Left cardiac atrium (tissue), 4 donors: ENCODE measurements at places on chromosomes 1 and 21.

- no peak for DNase-seq
These were observed 29.1 kb downstream of the GPA33 start for GRCh38 chr1:167061073-167061464.

- no peak for DNase-seq
These were observed 17.7 kb downstream of the PLCH2 start for GRCh38 chr1:2493691-2494322.

GRCh38 chr1:172719066-172719627 lies 60.2 kb downstream of the FASLG start:
- no peak for DNase-seq

DNA sequence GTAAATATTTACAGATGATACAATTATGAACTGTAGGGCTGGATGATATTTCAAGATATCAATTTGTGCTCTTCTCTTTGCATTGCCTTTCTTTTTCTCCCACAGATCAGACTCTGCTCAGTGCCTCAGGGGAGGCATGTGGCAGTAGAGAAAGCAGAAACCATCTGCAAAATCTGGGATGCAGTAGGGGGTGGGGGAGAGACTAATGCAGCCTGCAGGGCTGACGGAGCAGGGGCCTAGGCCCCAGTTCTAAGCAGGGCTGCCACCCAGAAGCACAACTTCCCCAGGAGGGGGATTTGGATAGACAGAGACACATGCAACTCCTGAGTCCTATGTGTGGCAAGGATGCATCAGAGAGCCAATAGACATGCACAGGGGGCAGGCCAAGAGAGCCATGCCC lies 511.6 kb downstream of the SMYD3 start:
- DNase-seq, result no peak

DNA sequence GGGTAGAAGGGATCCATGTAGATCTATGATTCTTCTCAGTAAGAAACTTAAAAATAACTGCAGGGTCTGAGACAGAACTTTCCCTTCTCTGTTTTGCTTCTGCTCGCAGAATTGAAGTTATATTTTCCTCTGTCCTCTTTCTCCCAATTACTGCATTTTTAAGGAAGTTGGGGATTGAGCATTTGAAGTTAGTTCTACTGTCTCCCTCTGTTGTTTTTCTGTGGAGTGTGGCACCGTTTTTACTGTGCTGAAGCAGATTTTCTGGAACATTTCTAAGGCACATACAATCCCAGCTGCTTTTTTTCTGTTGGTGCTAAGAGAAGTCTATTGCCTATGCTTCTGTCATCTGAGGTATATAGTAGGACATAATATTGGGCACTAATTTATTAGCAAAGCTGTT lies 43.3 kb downstream of the RASAL2 start:
- no peak for DNase-seq

DNA sequence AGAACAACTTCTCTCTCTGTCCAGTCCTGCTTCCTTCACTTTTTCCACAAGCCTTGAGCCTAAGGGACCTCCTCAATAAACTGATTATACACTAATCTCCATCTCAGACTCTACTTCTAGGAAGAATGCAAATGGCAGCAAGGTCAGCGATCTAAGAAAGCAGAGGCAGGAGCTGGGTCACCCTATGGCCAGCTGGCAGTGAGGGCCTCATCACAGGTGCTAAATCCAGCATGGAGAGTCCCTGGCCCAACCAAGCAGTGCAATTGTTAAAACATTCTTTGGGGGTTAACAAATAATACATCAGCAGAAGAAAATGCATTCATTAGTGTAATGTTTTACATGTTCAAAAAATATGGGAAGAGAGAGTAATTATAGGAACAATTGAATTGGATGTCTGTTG lies 416.0 kb downstream of the SIPA1L2 start:
- DNase-seq, result no peak

DNA sequence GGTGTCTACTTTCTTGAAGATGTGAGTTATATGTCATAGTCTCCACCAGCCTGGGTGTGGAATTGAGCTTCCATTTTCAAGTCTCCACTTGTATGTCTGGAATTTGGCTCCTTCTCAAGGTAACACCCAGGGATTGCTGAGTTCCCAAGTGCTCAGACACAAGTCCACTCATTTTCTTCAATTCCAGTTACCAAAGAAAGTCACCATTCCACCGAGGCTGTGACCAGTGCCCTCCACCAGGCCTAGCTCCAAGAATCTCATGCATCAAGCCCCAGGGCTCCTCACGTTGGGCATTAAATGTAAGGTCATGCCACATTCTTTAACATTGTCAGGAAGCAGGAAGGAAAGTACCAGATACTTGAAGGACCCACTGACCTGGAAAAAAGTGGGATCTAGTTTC lies 2.4 kb upstream of the RAB4A start:
- no peak for DNase-seq

- no peak for DNase-seq
These were observed 11.9 kb upstream of the VAV3 start for GRCh38 chr1:107976836-107977235.

DNA sequence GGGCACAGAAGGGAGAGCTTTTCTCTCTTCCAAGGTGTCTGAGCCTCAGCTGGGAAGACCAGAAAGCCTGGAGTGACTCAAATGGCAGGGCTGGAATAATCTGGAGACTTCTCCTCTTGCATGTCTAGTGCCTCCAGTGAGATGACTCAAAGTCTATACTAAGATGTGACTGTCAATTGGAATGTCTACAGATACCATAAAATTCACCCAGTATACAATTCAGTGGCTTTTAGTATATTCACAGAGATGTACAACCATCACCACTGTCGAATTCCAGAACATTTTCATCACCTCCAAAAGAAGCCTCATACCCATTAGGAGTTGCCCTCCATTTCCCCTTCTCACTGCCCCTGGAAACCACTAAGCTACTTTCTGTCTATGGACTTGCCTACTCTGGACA lies 47.9 kb upstream of the CNN3 start:
- no peak for DNase-seq

GRCh38 chr1:4380564-4381168 lies 273.7 kb upstream of the AJAP1 start:
- no peak for DNase-seq

DNA sequence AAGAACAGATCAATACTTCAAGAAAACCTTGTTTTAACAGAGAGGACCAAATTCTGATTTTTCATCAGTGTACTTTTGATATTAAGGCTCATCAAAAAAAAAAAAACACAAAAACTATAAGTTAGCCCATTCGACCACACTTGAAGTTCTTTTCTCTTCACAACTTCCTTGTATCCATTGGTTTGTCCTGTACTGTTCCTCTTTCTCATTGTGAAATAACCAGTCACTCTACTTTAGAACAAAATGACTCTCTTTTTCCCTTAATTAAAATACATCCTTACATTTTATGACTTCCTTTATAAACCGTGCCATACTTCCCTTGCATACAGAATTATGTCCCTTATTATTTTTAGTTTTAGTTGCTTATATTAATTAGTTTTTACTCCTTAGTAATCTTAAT lies 8.4 kb downstream of the QSOX1 start:
- DNase-seq, result no peak

GRCh38 chr1:168664069-168664834 lies 64.8 kb downstream of the DPT start:
- no peak for DNase-seq

DNA sequence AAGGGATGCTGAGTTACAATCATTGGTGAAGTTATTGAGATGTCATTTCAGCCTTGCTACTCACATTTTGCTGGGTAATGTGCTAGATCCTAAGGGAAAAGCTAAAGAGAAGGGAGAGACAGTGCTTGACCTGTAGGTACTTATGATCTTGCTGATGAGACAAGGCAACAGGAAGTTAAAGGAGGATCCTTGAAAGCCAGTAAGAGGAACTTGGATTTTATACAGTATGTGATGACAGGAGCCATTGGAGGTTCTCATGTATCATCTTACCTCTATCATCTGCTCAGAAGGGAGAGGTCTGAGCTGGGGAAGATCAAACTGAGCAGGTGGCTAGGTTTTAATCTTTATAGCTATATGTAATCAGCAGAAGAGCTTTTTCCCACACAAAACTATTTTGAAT lies 6.3 kb downstream of the APOBEC4 start:
- no peak for DNase-seq

- no peak for DNase-seq
These were observed 125.1 kb downstream of the BARHL2 start for GRCh38 chr1:90591970-90592356.

GRCh38 chr1:42658877-42659337 lies 684 bp downstream of the PPIH start:
- DNase-seq, result no peak
